ENCODE measurements at places on chromosomes 11 and 22.

- no peak for DNase-seq
These were observed 2.7 kb downstream of the DCDC1 start for GRCh38 chr11:31366795-31367194.

DNA sequence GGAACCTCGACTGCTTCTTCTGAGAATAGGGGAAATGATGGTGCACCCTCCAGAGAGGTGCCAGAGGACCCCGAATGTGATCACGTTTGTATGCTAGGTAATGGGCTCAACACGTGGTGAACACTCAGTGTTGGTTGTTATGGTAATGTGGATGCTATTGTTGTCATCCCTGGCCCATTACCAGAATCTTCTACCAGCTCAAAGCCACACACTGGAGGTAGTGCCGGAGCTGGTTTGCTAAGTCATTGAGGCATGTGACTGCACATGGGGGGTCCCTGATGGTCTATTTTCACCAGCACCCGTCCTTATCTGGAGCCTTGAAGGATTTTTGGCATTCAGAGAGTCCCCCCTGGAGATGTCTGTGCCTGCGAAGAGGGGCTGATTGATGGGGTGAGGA, 119.1 kb upstream of the CD82 start:
- no peak for DNase-seq

GRCh38 chr11:112769584-112769983, 191.6 kb upstream of the NCAM1 start:
- no peak for DNase-seq

DNA sequence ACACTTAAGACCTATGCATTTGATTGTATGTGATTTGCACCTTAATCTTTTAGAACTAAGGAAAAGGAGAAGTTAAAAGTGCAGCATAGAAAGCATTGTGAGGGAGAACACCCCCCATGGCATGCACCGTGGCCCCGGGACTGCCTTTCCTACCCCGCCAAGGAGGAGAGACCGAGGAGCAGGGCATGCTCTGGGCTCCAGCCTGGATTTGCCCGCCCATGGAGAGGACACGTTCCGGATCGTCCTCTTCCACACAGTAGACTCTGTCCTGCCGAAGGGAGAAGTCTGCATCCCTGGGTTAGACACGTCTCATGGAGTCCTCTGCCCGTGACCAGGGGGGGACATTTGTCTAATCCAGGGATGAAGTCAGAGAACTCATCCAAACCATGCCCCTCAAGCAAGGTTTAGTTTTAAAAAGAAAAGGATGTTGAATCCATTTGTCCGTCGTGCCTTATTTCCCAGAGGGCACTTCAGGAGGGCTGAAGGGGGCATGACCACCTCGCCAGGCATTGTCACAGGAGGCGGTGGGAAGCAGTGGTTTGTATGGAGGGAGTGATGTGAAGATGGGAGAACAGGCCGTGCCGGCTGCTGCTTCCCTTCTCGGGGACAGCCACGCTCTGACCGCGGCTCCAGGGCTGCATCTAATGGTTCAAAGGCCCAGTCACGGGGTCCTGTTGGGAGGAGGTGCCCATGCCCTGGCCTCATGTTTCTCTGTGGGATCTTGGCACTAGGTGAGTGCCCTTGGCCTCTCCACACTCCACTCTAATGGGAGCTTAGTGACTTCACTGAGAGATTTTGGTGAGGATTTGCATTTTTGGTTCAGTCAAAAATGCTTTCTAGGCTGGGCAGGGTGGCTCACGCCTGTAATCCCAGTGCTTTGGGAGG, 66.2 kb upstream of the GAL start:
- DNase-seq = no peak

DNA sequence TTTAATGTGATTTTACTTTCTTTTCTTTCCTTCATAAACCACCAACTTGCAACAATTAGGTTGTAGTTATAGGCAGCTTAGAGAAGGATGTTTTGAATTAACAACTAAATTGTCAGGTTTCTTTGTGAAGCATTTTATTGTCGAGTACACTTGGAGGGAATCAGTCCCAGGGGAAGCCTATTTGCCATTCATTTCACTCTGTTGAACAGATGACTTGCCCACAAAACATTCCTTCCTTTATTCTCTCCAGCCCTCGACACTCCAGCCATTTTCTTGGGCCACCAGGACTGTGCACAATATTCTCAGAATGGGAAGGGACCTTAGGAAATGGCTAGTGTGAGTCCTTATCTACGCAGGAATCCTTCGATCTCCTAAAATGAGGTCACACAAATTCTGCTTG, 620.6 kb downstream of the SOX6 start:
- no peak for DNase-seq

DNA sequence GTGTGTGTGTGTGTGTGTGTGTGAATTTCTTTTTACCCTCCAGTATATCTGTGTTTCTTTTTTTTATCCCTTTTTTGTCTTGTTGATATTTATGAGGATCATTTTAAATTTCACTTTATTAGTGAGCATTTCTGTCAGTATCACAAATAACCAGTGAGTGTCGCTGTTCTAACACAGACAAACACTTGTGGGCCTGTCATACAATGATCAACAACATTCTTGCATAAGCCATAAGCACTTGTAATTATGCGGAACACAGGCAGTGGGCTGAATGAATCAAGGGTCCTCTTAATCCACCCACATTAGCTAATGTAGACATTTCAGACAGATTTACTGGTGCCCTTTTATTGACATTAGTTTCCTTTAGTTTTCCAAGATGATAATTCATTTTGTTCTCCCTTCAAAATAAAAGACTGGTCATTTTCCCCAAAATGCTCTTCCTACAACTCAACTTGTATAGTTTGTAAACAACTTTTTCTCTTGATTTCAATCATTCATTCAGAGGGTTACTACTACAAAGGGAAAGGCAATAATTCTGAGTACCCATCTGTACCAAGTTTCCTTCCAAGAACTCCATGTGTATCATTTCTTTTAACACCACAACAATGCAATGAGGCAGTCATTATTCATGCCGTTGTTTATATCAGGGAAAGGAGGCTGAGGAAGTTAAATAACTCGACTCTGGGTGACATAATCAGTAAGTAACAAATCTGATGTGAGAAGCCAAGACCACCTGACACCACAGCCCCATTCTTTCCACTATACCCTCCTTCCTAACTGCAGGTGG, 34.5 kb upstream of the ANO3 start:
- DNase-seq = peak; percentile 63

DNA sequence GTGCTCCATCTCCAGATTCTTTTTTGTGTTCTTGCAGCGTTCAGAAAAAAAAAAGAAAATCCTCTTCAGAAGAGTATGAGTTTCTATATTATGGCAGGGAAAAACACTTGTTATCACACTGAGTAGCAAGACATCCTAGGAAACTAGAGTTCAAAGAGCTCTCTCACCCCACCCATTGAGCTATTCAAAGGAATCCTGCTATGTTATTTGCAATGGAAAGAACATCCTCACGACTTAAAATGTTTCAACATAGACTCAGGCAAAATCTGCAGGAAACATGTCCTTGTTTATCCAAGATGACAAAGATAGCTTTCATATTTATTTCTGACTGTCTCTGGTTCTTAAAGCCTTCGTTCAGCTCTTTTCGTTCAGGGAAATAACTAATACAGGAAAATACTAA, 331.6 kb upstream of the ANO5 start:
- DNase-seq = no peak

GRCh38 chr11:554428-555226, 5.9 kb downstream of the LMNTD2 start:
- DNase-seq = no peak

DNA sequence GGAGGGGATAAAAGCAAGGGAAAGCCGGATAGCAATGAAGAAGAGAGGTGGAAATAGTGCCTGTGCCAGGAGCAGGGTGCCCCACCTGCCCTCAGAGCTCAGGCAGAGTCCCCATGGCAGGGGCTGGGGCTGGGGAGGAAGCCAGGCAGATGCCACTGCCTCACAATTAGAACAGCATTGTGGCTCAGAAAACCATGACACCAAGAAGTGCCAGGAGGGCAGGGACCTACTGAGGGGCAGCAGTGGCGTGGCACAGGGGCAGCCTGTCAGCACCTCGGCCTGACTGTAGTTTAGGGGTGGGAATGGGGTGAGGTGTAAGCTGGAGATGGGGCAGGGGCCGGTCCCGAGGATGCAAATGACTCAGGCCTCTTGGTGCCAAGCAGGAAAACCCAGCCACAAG, 532.1 kb upstream of the B3GAT1 start:
- DNase-seq = no peak

GRCh38 chr11:84465040-84465439, 1162.1 kb downstream of the DLG2 start:
- DNase-seq = no peak

DNA sequence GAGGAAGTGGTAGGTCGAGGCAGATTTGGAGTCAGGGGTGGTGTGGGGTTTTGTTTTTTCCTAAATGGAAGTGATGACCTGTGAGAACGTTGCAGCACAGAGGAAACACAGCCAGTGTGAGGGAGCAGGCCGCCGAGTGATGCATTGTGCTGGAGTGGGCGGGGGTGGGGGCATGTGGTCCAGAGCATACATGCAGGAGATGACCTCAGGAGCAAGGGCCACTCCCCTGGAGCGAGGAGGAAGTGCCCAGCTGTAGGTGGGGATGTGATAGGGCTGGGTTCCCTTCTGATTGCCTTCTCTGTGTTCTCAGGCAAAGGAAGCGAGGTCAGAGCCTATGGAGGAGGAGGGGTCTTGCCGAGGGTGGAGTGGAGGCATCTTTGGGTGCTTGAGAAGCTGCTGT, 81.4 kb downstream of the PPP6R3 start:
- DNase-seq = no peak

DNA sequence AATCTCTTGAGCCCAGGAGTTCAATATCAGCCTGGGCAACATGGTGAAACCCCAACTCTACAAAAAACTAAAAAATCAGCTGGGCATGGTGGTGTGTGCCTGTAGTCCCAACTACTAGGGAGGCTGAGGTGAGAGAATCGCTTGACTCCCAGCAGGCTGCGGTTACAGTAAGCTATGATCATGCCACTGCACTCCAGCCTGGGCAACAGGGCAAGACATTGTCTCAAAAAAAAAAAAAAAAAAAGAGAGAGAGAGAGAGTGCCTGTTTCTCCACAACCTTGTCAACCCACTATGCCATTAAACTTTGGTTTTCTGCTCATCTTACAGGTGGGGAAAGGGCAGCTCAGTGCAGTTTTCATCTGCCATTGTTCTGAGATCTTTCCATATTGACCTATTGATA, 5.1 kb downstream of the FOLR3 start:
- DNase-seq = no peak

GRCh38 chr11:118792570-118793124, 1.7 kb upstream of the DDX6 start:
- DNase-seq = peak; percentile 95

- no peak for DNase-seq
These were observed 396 bp downstream of the OSBP start for GRCh38 chr11:59615120-59615636.

DNA sequence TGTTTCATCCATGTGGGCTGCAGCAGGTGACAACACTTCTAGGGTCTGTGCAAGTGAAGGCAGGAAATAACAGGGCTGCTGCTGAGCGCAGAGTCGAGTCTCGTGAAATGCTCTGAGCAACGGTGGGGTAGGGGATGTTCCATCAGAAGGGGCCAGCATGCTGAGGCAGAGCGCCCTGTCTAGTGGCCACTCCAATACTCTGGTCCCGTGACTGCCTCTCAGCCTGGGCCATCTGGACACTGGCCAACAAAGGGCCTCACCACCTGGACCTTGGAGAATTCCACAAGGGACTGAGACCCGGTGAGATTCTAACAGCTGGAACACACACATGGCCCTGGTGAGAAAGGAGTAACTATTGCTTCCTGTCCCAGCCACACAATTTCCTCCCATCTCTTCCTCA, 375.7 kb downstream of the SHANK2 start:
- no peak for DNase-seq

GRCh38 chr11:67634366-67635230, 4.9 kb upstream of the NUDT8 start:
- no peak for DNase-seq

GRCh38 chr11:62879235-62879978, 1.3 kb upstream of the SLC3A2 start:
- no peak for DNase-seq

DNA sequence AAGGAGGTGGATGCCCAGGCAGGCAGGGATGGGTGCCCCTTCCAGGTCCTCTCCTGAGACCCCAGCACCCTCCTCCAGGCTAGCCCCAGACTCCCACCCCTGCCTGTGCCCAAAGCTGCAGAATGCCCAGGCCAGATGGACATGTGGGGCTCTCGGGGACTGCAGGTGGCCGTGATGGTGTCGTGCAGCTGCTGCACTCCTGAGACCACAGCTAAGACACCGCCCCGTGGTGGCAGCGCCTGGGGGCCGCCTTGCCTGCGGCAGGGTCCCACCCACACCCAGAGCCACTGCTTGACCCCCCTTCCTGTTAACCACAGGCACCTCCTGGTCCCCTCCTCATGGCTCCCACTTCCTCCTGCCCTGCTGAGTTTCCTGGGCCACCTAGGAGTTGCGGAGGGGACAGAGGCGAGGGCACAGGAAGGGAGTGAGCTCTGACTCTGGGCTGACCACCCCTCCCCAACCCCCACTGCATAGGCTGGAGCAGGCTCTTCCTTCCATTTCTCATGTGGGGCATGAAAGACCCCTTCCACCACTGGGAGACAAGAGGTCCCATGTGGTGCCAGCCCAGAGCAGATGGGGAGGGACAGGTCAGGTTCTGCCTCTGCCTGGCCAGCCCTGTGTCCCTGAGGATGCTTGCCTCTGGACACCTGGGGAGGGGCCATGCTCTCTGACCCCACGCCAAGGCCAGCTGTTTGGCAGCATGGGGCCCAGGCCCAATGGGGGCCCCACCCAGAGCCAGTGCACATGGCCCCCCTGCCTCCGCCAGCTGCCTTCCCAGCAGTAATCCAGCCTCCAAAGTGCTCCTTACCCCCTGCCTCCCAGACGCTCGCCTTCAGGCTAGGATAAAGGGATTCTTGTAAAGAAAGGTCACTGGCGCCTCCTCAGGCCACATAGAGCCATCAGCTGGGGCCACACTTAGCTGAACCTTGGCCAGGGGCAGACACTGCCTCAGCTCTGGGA, 29.3 kb downstream of the OSBPL5 start:
- DNase-seq = no peak

DNA sequence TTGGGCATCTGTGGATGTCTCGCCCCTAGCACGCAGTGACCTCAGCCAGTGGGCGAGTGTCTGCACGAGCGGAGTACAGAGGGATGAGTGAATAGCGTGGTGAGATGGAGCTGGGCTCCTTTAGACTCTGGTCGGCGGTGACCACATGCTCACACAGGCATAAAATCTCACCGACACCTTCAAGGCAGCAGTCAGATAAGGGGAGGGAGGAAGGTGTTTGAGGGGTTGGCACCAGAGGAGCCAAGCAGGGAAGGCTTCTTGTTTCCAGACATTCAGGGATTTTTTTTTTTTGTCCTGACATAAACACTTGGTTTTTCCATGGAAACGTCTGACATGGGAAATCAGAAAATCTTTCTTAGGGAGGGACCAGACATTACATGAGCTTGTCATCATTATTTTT, 35.8 kb downstream of the GRIK4 start:
- no peak for DNase-seq
